ENCODE measurements at places on chromosomes 2 and 18.
A peak's percentile ranks its signal among the peaks of the same experiment; 100 is the strongest.

DNA sequence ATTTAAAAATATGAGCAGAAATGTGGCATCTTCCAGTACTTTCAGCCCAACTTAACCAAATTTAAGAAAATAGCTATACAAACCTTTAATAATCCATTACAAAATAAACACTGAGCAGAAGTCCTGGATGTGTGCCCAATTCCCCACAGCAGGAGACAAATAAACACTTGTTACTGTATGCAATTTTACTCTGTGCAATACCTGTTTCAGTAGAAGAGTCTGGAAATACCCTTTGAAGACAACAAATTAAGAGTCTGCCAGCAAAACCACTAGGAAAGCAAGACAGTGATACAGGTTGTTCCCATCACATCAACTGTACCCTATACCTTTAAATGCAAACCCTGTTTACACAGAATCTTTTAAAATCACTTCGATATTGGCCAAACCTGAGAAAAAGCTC, 41.4 kb upstream of the RNU4ATAC start:
- no peak for DNase-seq

DNA sequence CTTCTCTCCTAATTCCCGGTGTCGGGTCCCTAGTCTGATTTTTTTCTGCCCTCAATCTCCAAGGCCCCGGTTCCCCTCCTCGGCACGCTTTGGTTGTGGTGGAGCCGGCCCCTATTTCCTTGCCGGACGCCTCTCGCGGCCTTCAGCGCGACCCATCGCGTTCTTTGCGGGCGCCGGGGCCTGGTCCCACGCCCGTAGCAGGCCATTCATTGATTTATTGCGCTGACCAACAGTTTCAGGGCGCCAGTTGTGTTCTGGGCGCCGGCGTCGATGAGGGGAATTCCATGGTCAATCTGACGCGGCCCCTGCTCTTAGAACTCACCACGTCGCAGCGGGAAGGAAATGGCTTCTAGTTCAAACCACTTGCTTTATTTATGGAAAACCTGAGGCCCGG, 396 bp downstream of the CNOT9 start:
- peak; percentile 41 for DNase-seq

DNA sequence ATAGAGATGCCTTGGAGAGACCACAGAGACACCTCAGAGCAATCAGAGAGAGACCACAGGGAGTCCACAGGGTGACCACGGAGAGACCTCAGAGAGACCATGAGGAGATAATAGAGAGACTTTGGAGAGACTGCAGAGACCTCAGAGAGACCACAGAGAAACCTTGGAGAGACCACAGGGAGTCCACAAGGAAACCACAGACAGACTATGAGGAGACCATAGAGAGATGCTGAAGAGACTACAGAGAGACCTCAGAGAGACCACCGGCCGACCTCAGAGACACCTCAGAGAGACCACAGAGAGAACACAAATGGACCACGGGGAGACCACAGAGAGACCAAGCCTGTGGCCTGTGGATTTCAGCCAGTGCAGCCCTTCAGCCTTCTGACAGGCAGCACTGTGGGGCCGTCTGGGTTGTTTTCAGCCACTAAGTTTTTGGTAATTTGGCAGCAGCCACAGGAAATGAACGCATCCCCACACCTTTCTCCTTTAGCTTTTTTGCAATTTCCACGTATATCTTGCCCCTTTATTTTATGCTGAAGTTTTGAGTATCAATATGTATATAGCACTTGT, 11.4 kb upstream of the TMEM18 start:
- no peak for DNase-seq

- no peak for DNase-seq
Observed at GRCh38 chr2:219178377-219179175, 501 bp downstream of the RETREG2 start.

DNA sequence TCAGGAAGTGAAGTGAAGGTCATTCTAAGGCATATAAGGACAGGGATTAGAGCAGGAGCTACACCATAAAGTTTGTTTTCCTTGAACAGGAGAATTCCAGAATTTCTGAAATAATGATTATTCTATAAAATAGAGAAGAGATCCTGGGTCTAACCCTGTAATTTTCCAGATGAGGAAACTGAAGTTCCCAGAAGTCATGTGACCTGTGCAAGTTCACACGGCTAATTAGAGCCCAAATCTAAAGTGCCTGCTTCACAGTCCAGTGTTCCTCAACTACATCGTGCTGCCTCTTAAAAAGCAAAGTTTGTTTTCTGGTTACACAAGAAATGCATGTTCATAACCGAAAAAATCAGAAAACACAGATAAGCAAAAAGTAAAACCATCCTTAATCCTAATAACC, 34.9 kb downstream of the PLB1 start:
- DNase-seq = no peak

- DNase-seq = no peak
Observed at GRCh38 chr18:49768051-49768391, 45.3 kb downstream of the ACAA2 start.

DNA sequence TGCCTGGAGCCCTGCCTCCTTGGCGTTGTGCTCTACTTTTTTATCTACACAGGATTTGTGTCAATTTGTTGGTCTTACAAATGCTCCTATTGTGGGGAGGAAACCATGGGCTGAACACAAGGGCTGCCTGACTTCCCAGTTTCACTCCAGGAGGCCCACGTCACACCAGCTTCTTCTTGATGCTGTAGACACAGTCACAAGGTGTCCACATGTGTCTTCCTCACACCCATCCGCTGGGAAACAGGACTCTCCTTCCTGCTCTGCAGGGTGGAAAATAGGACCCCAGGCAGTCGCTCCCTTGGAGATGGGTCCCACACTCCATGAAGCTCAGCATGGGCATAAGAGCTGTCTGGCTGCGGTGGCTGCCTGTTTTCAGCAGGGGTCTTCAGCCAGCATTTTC, 468.2 kb downstream of the EPHA4 start:
- no peak for DNase-seq

GRCh38 chr18:48920408-48921038, 30.2 kb downstream of the SMAD7 start:
- no peak for DNase-seq

GRCh38 chr2:39870871-39871270, 91.8 kb upstream of the THUMPD2 start:
- no peak for DNase-seq

GRCh38 chr2:922185-922584, 28.5 kb upstream of the SNTG2 start:
- no peak for DNase-seq

- DNase-seq = no peak
Observed at GRCh38 chr2:209095432-209095831, 328.4 kb upstream of the MAP2 start.

- DNase-seq = no peak
Observed at GRCh38 chr2:225678792-225679191, 279.3 kb downstream of the NYAP2 start.

- DNase-seq = no peak
Observed at GRCh38 chr18:12027046-12027445, 45.7 kb downstream of the IMPA2 start.

- DNase-seq = no peak
Observed at GRCh38 chr2:55519938-55520885, 694 bp downstream of the CFAP36 start.

- DNase-seq = no peak
Observed at GRCh38 chr2:216306868-216307267, 65.4 kb downstream of the MARCHF4 start.

DNA sequence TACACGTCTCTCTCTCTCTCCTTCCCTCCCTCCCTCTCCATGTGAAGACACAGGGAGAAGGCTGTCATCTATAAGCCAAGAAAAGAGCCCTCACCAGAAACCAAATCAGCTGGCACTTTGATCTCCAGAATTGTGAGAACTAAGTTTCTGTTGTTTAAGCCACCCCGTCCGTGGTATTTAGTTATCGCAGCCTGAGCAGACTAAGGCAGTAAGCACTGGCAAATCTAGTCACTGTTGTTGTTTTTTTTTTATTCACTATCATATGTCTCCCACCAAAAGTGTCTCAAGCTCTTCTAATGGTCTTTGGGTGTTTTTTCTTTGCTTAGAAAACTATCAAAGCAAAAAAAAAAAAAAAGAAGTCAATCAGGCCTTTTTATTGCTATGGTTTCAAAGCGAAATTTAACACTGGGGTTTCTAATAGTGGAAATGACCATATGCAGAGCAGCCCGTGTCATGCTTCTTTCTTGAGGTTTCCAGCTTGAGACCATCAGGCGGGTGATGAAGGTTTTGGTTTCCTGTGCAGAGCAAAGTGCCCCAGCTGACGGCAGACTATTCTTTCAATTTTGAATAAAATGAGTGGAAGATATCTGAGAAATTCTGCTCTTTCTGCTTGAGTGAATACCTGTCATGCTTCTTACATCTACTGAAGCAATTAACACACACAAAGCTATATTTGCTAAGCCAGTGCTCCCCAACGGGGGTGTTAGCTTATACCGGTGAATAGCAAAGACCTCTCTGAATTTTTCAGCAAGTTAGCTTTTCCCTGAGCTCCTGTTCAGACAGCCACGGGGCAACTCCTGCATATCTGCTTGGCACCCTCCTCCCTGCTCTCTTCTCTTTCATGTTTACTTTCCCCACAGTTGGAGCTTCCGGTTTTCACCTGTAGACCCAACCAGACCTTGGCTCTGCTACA, 394.1 kb upstream of the ATP5MC3 start:
- DNase-seq = no peak

DNA sequence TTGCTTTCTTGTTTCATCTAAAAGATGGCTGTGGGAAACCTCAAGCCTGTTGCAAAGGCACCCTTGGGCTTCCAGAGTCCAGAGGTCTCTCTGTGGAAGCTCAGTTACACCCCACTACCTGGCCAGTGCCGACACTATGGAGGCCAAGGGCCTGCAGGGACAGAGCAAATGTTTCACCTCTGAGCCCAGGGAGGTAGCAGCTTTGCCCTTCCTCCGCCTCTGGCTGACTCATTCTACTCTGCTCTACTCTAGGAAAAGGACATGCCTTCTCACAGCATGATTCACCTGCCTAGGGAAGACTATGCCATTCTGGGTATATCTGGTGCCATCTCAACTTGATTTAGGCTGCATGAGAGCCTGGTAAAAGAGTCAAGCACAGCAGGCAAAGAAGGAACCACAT, 12.2 kb downstream of the MYOM1 start:
- no peak for DNase-seq

GRCh38 chr2:72956936-72957335, 39.6 kb downstream of the EMX1 start:
- no peak for DNase-seq

DNA sequence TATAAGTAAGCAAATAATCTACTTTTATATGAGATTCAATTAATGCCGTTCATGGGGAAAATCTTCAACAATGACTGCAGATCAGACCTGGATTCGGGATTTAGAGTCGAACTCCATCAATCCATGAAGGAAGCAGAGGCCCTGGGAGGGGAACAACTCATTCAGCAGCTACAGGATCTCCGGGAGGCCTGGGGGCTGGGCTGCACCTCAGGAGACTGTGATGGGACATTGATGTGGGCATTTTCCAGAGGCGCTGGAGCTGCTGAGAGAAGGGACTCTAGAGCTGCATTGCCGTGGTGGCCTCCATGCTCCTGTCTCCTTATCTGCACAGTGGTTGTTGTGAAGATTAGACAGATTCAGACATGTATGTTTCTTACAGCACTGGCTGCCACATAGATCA, 76.9 kb downstream of the MYT1L start:
- no peak for DNase-seq

GRCh38 chr2:96963316-96963715, 23.1 kb downstream of the FAM178B start:
- DNase-seq = no peak

DNA sequence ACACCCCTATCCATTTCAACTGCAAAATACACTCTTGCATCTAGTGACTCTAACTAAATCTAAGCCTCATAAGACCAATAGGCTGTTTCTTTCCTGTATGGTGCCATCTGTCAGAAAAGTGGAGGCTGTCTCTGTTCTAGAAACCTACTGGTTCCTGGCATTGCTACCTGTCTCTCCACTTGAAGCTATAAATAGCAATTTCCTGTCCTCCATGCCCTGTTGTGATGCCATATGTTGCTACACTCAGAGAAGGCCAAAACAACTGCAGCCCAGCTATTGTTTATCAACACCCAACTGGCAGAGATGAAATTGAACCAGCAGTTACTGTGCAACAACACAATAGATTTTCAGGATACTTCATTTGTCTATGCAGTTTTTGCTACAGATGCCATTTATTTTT, 1355.1 kb upstream of the SLC39A10 start:
- DNase-seq = no peak

DNA sequence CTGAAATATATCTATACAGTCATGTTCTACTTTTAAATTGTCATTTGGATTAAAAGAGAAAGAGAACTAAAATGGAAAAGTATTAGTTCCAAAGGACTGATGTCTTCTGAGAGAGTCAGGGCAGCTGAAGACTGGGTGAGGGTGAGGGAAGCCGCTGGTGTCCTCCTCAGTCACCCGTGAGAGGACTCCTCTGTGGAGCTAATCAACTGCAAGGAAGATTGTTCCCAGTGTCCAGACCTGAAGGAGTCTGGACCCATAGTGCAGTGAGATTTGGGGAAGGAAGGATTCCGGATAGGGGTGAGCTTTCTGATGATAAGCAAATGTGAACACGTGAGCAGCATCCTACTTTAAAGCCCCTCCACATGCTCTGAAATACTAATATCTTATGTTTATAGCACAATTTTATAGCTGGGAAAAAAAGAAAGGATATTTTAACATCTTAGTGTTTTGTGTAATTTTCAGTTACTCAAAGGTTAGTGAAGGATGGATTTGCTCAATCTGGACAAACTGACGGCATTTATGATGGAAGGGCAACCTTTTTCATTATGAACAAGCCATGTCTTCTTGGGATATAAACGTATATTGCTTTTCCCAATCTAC, 134.5 kb upstream of the TTC39C start:
- DNase-seq = no peak

GRCh38 chr2:158600155-158600802, 143.5 kb downstream of the PKP4 start:
- DNase-seq = no peak

- DNase-seq = no peak
Observed at GRCh38 chr2:133124446-133124845, 443.8 kb downstream of the NCKAP5 start.

- no peak for DNase-seq
Observed at GRCh38 chr18:74172697-74173433, 24.5 kb downstream of the TIMM21 start.

DNA sequence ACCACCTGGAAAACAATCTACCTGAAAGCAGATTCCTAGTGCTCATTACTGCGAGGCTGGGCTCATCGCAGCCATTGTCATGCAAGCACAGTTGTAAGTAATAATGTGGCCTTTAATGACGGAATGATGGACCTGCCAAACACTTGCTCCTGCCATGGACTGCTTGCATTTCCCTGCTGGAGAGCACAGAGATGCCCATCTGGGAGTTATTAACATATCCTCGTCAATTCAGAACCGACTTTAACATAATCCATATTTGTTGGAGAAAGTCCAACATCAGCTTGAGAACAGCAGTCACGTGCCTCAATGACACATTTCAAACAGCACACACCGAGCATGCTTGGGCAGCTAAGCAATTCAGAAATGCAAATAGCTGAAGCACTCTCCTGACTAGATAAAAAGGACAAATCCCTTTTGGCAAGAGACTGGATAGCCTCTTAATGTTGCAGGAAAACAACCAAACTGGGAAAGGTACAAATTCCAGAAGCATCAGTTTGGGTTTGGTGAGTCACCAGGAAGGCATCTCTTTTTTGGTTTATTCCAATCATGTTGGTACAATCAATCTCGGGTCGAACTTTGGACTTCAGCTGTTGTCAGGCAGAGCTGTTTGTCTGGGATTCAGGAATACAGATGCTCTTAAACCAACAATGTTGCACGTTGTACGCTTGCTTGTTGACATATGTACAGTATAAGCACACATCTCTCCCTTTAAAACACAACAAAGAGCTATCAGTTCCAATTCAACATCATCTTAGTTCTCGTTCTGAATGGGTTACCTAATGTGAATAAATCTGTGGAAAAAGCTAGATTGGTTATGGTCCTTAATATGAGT, 395.8 kb downstream of the LNPK start:
- DNase-seq = no peak

- no peak for DNase-seq
Observed at GRCh38 chr2:195604706-195605105, 52.3 kb upstream of the SLC39A10 start.
